ENCODE measurements at places on chromosomes 7 and 10. TPM values are rescaled to one million over a fixed set of nuclear protein-coding genes. Genes with fewer than 3 reads are reported as not detected.

PTN gene
- 5.6 TPM for total RNA-seq

PDLIM1 gene
- total RNA-seq: 138 TPM

IL2RA gene
- 1.1 TPM for total RNA-seq

DNA sequence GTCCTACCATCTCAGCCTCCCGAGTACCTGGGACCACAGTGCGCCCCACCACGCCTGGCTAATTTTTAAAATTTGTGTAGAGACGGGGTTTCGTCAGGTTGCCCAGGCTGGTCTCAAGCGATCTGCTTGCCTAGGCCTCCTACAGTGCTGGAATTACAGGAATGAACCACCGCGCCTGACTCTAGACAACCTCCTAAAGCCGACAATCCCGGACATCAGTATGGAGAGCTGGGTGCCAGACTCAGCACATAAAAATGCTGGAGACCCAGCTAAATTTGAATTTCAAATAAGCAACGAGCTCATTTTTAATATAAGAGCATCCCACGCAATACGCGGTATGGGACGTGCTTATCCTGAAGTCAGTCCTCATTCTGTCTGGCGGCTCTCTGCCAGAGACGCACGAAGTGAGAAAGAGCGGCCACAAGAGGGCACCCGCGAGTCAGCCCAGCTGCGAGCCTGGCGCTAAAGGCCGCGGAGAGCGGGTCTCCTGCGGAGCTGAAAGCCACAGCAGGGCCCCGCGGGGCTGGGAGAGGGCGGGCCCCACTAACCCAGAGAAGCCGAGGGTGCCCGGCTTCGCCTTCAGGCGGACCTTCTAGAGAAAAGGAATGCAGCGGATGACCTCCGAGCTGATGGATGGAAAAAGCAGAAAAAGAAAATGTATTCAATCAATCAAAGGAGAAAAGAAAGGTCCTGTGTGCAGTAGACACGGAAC, 7.0 kb downstream of the CALY start:
- DNase-seq: peak; percentile 94

GRCh38 chr10:57661206-57661605, 606.5 kb downstream of the IPMK start:
- DNase-seq: no peak

DNA sequence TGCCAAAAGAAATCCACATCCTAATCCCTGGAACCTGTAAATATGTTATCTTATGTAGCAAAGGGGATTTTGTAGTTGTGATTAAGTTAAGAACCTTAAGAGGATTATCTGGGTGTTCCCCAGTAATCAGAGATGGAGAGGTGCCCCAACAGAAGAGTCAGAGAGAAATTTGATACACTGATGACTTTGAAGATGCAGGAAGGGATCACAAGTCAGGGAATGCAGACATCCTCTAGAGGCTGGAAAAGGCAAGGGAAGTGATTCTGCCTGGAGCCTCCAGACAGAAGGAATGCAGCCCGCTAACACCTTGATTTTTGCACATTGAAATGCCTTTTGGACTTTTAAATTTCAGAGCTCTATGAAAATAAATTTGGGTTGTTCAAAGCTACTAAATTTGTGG, 531.7 kb downstream of the DNAJB9 start:
- DNase-seq: no peak

DNA sequence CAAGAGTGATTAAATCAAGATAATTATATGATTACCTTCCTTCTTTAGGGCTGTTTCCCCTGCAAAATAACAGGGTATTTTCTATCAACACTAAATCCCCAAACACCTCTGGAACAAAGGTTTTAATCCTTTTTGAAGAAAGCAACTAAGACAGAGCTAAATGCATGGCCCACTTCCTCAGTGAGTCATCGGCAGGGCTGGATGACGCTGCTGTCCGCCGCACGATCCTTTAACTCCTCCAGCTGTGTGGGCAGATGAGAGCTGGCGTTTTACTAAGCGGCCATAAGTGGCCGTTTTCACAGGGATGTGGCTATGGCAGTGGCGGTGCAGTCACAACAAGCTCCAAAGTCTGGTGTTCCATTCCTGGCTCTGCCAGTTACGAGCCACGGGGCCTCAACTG, 76.0 kb upstream of the C1QL3 start:
- no peak for DNase-seq

DNA sequence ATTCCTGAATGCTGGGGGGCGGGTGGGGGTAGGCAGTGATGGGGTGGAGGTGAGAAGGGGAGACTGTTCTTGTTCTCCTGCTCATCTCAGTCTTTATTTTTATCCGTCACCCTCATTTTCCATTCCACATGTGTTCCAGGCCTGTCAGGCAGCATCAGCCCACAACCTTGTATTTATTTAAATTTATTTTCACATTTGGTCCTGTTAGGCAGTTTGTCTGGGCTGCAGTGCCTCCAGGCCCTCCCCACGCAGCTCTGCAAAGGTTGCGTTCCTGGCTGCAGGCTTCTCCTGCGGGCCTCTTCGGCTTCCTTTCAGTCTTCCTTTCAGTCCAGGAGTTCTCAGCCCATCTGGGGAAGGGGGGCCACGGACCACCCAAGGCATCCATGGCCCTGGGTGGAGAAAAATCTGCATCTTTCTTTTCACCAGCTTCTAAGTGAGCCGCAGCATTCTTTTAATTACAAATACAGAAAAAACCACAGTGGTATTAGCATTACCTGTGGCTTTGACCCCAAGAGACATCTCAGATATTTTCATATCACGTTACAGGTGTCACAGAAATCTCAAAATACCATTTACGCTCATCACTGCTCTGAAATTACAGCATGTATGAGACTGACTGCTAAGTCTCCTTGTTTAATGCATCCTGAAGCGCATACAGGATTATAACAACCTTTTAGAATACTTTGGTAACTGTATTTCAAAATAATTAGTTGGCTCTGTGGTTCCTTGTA, 94.0 kb downstream of the C10orf105 start:
- no peak for DNase-seq
